ENCODE measurements at places on chromosomes 11 and 22.
A peak's percentile ranks its signal among the peaks of the same experiment; 100 is the strongest.

DNA sequence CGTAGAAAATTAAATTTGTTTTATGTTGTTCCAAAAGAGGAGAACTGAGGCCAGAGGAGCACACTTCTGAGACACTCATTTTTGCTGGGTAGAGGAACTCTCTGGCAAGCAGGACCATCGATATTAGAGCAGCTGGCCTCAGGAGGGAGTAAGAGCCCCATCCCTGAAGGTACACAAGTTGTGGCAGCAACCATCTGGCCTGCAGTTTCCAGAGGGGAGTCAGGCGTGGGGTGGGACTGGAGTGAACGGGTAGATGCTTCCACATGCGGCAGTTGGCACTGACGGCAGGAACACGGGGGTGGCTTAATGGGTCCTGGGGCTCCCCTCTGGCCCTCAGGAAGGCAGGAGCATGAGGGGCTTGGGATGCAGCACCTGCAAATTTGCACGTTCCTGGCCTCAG, 13.2 kb upstream of the SSTR3 start:
- H3K27me3 ChIP-seq: no peaks in the 10 kb centered on the region
- H3K4me1 ChIP-seq: no peaks in the 10 kb centered on the region
- H3K4me3 ChIP-seq: no peak overlapping the region
- no peak overlapping the region for H3K27ac ChIP-seq

DNA sequence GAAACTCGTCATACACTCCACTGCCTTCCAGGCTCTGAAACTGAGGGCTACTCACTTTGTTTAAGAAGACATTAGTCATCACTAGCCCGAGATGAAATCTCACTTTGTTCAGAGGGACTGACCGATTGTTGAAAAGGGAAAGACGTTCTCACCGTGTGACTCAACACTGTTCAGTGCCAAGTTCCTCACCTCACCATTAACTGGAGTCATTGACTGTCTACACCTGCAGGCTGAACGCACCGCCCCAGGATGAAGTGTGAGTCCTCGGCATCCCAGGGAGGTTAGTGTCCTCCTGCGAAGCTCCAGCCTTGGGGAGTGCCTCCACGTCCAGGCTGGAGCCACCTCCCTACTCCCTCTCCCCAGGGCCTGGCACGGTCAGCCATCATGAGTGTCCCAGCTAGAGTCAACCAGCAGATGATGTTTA, 30.4 kb downstream of the FADD start:
- H3K27me3 ChIP-seq: no peaks in the 10 kb centered on the region
- DNase-seq: no peak
- H3K36me3 ChIP-seq: no peaks in the 10 kb centered on the region
- H3K27ac ChIP-seq: no peak overlapping the region
- no peaks in the 10 kb centered on the region for H3K4me1 ChIP-seq
- H3K4me3 ChIP-seq: no peak overlapping the region

DNA sequence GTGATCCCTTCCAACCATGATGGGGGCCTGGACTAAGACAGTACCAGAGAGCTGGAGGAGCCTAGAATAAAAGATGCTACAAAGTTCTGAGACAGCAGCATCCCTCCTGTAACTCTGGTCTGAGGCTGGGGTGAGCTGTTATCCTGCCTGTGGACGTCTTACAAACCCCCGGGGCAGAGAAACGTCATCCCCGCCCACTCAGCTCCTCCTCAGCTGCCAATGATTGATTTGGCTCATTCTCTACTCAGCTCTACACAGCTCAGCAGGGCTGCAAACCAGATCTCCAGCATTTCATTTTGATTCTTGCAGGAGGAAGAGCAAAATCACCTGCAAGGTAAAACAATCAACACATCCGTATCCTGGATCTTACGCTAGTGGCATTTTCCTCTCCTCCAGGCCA, 55.5 kb downstream of the CSNK2A3 start:
- H3K4me3 ChIP-seq: no peak overlapping the region
- no peaks in the 10 kb centered on the region for H3K4me1 ChIP-seq
- no peaks in the 10 kb centered on the region for H3K36me3 ChIP-seq
- no peak for DNase-seq
- H3K27ac ChIP-seq: no peak overlapping the region

DNA sequence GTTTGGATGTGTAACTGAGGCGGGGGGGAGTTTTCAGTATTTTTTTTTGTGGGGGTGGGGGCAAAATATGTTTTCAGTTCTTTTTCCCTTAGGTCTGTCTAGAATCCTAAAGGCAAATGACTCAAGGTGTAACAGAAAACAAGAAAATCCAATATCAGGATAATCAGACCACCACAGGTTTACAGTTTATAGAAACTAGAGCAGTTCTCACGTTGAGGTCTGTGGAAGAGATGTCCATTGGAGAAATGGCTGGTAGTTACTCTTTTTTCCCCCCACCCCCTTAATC, 2.3 kb downstream of the MALAT1 start:
- no peaks in the 10 kb centered on the region for H3K27me3 ChIP-seq
- peak overlapping the region; percentile 100 for H3K4me3 ChIP-seq
- no peak overlapping the region for H3K27ac ChIP-seq
- DNase-seq: no peak

DNA sequence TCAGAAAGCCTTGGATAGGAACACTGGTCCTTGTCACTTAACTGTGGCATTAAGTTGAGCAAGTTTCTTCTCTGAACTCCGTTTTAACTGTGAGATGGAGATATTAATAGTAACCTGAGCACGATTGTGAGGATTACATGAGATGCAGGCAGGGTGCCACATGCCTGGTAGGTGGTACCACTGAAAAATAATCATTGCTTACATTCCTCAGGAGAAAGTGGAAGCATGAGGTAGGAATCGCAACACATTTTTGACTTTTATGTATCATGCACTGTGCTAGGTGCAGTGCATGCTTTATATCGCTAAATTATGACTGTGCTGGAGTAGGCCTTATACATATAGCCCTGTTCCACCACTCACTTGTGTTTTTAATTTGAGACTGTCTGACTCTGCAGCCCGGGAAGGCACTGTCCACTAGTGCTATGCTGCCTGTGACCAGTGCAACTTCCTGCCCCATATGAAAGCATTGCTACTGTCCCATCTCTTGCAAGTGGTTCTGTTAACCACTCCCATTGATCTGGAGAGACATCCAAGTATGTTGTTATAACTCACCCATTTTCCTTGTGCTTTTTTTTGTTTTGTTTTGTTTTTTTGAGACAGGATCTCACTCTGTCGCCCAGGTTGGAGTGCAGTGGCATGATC, 1.0 kb downstream of the UQCR10 start:
- peaks cover 5% of the 10 kb centered on the region for H3K4me1 ChIP-seq
- no peak for DNase-seq
- H3K36me3 ChIP-seq: peaks cover 3% of the 10 kb centered on the region
- H3K4me3 ChIP-seq: peak overlapping the region; percentile 96
- H3K27ac ChIP-seq: 0 out of 2 replicates have a peak overlapping the region, but pooled peaks have one; percentile 91

- no peaks in the 10 kb centered on the region for H3K36me3 ChIP-seq
- no peak for DNase-seq
- H3K27me3 ChIP-seq: no peaks in the 10 kb centered on the region
- no peaks in the 10 kb centered on the region for H3K4me1 ChIP-seq
- no peak overlapping the region for H3K4me3 ChIP-seq
Observed at GRCh38 chr11:117997406-117997805, 11.2 kb downstream of the IL10RA start.

DNA sequence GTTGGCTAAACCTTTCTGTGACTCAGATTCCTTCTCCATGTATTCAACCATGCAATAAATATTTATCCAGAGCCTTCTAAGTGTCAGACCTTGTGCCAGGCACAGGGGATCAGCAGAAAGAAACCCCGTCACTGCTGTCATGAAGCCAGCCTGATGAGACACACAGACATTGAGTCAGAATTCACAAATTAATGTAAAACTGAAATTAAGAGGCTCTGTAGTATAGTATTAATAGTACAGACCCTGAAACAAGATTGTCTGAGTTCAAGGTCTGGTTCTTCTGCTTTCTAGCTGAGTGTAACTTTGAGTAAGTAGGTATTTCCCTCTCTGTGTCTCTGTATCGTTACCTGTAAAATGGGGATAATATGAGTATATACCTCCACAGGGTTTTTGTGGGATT, 46.9 kb downstream of the ME3 start:
- no peaks in the 10 kb centered on the region for H3K36me3 ChIP-seq
- no peak overlapping the region for H3K27ac ChIP-seq
- no peaks in the 10 kb centered on the region for H3K27me3 ChIP-seq
- no peaks in the 10 kb centered on the region for H3K4me1 ChIP-seq

DNA sequence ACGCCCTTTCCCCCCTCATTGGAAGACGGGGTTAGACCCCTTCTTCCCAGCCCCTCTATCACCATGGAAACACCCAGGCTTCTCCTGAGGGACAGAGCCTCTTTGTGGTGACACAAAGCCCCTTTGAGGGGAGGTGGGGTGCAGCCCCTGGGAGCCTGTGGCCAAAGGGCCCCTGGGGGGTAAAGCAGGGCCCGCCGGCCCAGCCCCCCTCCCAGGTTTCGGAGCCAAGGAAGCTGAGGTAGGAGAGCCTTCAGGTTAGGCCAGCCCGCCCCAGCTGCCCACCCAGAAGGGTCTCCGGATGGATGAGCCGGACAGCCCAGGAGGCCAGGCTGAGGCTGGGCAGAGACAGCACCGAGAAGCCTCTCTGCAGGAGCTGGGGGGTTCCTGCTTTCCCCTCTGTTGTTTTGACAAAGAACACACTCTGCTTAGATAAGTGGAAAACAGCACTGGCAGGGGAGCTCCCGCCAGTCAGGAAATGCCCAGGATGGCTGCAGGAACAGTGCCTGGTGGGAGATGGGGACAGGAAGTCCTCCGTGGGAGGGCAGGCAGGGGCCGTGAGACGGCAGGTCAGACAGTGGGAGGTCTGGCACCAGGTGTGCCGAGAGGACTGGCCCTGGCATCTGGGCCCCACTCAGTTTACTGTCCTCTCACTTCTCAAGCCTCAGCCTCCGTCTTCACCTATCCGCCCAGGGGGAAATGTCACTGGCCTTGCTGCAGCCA, 18.2 kb downstream of the ARVCF start:
- H3K27me3 ChIP-seq: no peaks in the 10 kb centered on the region
- DNase-seq: no peak
- peaks cover 15% of the 10 kb centered on the region for H3K4me1 ChIP-seq
- H3K27ac ChIP-seq: no peak overlapping the region

GRCh38 chr11:61297341-61297740, 2.2 kb upstream of the VWCE start:
- DNase-seq: no peak
- H3K4me3 ChIP-seq: no peak overlapping the region
- peaks cover 40% of the 10 kb centered on the region for H3K36me3 ChIP-seq
- H3K27ac ChIP-seq: no peak overlapping the region
- H3K4me1 ChIP-seq: peaks cover 2% of the 10 kb centered on the region

GRCh38 chr22:20955548-20955947, 11.5 kb upstream of the AIFM3 start:
- H3K27me3 ChIP-seq: peaks cover 7% of the 10 kb centered on the region
- no peak for DNase-seq
- H3K27ac ChIP-seq: no peak overlapping the region
- no peak overlapping the region for H3K4me3 ChIP-seq
- peaks cover 24% of the 10 kb centered on the region for H3K36me3 ChIP-seq
